ENCODE measurements at places on chromosomes 4 and X.
A peak's percentile ranks its signal among the peaks of the same experiment; 100 is the strongest.

DNA sequence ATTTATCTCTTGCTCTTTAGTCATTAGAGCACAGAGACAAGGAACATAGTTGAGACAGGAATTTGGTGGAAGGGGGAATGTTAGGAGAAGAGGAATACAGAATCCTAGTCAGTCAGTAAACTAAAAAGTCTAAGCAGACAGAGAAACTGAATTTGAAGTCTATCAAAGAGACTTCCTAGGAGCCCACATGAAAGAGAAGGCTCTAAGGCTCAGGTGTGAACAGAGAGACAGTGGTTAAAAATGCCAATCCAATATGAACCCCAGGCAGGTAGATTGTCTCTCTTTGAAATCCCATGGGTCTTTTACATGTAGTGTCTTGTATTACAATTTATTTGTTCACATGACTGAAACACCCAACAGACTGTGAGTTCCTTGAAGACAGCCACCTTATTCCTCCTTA lies 77.8 kb upstream of the NFKB1 start:
- no peak for DNase-seq

GRCh38 chrX:27996132-27996531 lies 14.9 kb upstream of the DCAF8L1 start:
- DNase-seq, result no peak

DNA sequence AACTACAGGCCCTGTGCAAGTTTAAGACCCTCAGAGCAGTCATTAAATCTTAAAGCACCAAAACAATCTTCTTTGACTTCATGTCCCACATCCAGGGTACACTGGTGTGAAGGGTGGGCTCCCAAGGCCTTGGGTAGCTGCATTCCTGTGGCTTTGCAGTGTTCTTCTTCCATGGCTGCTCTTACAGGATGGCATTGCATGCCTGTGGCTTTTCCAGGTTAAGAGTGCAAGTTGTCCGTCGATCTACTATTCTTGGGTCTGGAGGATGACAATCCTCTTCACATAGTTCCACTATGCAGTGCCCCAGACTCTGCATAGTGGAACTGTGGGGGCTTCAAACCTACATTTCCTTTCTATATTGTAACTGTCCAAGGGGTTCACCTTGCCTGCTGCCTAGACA lies 494.5 kb downstream of the CFAP47 start:
- DNase-seq, result no peak

DNA sequence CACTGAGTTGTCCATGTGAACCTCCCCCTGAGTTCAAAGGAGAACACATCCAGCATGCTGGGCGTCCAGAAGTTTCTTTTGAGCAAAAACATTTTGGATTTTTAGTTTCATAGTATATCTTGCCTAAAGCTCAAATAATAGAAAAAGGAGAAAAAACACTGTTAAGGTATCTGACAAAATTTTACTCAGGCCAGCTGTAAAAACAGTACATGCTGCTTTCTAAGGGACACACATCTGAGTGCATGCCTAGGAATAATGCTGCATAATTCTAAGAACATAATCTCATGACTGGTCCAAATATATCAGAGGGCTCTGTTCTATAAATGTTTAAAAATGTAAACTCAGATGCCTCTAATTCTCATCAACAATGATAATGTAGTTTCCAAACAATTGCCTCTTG lies 561.3 kb upstream of the INTU start:
- no peak for DNase-seq

GRCh38 chr4:184417802-184418511 lies 56.4 kb downstream of the IRF2 start:
- peak; percentile 64 for DNase-seq

- no peak for DNase-seq
Measured at GRCh38 chrX:123801901-123802300, 58.0 kb upstream of the XIAP start.

DNA sequence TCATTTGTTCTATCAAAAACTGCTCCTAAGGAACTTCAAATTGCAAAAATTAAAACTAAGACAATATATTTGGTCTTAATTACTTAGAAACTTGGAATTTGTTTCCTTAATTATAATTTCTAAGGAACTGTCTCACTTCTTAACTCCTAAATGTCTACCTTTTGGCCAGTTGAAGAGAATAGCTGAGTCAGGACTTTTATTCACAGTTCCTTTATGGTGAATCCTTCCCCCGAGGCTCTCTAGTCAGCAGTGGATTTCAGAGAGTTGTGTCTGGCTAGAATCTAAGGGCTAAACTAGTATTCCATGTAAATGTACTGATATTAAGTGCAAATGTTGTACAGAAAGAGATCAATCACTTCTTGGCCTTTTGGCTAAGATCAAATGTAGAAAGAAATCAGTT lies 69.3 kb downstream of the AMMECR1 start:
- DNase-seq, result no peak

GRCh38 chrX:100829730-100830129 lies 9.5 kb downstream of the CSTF2 start:
- DNase-seq, result no peak

GRCh38 chr4:171583790-171584189 lies 229.4 kb upstream of the GALNTL6 start:
- no peak for DNase-seq
